ENCODE measurements at places on chromosomes 2 and 18.

- DNase-seq = peak; percentile 75
These were observed 172.9 kb downstream of the WDR7 start for GRCh38 chr18:56823986-56824565.

- DNase-seq = no peak
These were observed 58.4 kb upstream of the GREB1L start for GRCh38 chr18:21183670-21184069.

GRCh38 chr2:186516396-186516795 is 30.3 kb downstream of the ZC3H15 start:
- no peak for DNase-seq

- DNase-seq = peak; percentile 51
These were observed 588.9 kb upstream of the NRXN1 start for GRCh38 chr2:51620796-51621195.

DNA sequence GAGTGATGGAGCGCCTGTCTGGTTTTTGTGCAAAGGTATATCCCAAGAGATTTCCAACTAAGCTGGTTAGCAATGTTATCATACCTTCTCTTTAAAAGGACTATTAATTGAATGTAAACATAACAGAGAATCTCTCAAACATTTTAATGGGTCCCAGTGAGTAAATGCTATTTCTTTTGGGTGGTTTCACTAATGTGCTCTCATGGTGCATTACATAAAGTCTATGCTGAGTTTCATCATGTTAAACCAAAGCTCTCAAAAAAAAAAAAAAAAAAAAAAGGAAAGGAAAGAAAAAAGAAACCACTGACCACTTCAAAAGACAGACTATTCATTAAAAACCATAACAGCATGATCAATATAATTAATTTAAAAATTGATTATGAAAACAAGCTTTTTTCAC is 119.1 kb upstream of the SCN1A start:
- peak; percentile 5 for DNase-seq

GRCh38 chr18:42192251-42193248 is 237.5 kb downstream of the PIK3C3 start:
- DNase-seq = peak; percentile 40

DNA sequence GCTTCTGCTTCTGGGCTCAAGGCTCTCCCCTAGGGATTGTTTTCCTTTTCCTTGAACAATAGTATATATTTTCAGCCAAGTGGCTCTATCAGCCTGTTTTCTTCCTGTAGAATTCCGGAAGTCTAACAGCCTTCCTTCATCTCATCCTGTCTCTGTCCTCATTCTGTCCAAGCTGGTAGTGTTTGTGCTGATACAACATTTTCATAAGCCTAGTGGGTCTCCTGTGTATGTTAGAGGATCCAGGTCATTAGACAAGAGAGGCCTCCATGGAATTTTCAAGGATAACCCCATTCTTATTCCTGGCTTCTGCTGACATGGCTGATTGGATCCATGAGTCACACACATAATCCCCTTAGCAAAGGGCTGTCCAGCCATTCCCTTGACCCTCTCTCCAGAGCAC is 467.6 kb downstream of the PTPRM start:
- DNase-seq = no peak

GRCh38 chr2:29042561-29043075 is 31.7 kb downstream of the PCARE start:
- peak; percentile 40 for DNase-seq

GRCh38 chr2:193542762-193543161 is 1348.0 kb upstream of the TMEFF2 start:
- no peak for DNase-seq

DNA sequence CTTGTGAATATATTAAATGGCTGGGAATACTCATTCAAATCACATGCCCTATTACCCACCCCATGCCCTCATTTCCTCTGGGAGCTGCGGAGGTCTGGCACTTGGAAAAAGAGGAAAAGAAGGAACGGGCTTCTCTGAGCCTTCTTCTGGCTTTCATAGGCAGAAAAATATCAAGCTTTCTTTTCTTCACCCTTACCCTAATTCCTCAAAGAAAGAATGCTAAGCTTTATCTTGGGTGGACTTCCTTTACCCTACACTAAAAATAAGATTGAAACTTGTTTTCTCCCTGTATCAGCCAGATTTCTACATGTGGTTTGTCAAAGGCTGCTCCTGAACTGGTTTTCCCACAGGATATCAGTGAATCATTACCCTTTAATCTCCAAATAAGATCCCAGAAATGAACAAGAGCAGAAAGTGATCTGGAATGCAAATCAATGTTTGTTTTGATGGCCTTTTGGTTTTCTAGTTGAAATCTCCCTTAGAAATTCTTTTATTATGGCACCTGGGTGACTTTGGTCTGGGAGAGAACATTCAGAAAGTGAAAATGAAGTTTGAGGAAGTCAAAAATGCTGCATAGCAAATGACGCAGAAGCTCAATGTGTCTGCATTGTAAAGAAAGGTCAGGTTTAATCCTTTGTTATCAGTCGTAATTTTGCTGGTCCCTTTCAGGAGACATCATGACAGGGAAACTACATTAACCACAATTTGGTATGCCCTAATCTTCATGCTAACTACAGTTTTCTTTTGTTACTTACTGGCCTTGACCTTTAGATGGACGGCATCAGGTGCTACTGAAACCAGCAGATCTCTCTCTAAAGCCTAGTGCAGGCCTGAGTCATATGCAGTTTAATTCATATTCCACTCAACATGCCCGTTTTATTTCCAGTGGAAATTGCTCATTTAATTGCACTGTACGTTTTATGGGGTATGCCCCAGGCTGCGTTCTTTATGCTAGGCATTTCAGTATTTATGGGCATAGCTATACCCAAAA is 46.6 kb upstream of the HNRNPA3 start:
- DNase-seq = peak; percentile 24

DNA sequence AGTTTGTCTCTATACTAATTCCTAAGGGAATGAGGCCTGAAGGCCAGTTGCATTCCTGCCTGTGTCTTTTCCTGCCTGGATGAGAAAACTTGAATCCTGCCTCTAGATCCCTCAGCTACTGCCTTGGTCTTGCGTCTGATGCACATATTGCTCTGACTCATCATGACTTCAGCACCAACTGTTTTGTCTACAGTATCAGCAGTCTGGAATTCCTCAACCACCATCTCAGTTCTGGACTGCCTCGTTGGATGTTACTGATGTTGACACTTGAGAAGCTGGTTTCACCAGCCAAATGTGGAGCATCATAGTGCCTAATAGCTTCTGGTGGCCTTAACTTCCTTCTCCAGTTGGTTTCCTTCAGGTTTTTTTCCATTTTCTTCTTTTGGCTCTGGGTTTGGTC is 211.0 kb downstream of the CTNNA2 start:
- peak; percentile 100 for DNase-seq

DNA sequence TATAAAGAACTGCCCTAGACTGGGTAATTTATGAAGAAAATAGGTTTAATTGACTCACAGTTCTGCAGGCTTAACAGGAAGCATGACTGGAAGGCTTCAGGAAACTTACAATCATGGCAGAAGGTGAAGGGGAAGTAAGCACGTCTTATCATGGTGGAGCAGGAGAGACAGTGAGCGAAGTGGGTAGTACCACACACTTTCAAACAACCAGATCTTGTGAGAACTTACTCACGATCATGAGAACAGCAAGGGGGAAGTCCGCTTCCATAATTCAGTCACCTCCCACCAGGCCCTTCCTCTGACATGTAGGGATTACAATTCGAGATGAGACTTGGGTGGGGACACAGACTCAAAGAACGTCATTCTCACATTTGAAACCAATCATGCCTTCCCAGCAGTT is 260.1 kb upstream of the FAM98A start:
- DNase-seq = no peak

All from fibroblast of skin of scalp (primary cell).